ENCODE measurements at places on chromosomes 4 and X.

- no peak for DNase-seq
Observed at GRCh38 chr4:122533841-122534240, 77.3 kb upstream of the IL2 start.

DNA sequence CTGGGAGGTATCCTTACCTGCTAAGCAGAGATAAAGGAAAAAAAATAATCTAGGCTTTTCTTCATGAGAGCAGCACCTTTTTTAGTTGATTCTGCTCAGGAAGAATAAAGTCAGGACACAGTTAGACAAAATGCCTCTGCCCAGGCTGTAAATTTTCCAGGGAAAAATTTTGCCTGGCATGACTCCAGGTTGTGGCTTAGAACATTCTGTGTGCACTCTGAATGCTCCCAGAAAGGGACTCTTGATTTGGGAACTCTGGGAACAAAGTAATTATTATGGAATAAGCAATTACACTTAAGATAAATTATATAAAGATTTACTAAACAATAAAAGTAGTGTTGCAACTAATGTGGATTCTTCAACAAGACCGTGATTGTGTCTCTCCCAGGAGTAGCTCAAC, 826.2 kb upstream of the TENM3 start:
- DNase-seq, result no peak

DNA sequence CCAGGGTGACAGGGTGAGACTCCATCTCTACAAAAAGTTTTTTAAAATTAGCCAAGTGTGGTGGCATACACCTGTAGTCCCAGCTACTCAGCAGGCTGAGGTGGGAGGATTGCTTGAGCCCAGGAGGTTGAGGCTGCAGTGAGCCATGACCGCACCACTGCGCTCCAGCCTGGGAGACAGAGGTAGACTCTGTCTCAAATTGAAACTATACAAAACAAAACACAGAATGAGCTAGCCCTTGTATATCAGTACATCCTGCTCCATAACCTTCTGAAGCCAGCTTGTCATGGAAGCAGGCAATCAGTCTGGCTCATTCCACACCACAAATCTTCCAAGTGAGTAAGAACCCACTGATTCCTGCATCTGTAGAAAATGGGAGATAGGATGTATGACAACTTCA, 49.0 kb downstream of the CD99L2 start:
- DNase-seq, result no peak

DNA sequence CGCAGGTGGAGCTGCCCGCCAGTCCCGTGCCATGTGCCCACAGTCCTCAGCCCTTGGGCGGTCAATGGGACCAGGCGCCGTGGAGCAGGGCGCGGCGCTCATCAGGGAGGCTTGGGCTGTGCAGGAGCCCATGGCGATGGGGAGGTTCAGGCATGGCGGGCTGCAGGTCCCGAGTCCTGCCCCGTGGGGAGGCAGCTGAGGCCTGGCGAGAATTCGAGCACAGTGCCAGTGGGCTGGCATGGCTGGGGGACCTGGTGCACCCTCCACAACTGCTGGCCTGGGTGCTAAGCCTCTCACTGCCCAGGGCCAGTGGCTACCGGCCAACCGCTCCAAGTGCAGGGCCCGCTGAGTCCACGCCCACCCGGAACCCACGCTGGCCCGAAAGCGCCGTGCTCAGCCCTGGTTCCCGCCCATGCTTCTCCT, 646.5 kb downstream of the GABRG1 start:
- no peak for DNase-seq

GRCh38 chr4:30828264-30828926, 108.2 kb downstream of the PCDH7 start:
- DNase-seq, result no peak

- peak; percentile 65 for DNase-seq
Observed at GRCh38 chrX:153925739-153926551, at the start of gene ARHGAP4. Gene ARHGAP4 (minus strand): TSS chrX:153926264. CDS start chrX:153926202, 62 bp downstream.

GRCh38 chr4:10670321-10670720, 14.2 kb downstream of the CLNK start:
- no peak for DNase-seq

DNA sequence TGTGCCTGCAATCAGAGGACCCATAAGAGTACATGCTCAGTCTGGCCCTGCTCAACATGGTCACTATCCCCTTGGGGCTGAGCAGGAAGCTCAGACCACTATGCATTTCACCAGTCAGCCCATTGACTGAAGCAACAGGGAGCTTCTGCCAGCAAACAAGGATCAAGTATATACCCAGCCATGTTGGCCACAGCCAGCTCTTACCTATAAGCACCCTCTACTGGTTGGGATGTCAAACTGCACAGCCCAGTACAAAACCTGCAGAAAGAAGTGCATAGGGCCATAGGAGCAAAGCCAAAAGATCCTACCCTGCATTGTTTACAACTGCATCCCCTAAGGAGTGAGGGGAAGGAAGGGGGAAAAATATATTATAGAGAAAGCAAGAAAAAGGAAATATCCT, 214.4 kb upstream of the CPEB2 start:
- DNase-seq, result peak; percentile 30

GRCh38 chrX:18984381-18985185, 669 bp upstream of the PHKA2 start:
- peak; percentile 75 for DNase-seq

DNA sequence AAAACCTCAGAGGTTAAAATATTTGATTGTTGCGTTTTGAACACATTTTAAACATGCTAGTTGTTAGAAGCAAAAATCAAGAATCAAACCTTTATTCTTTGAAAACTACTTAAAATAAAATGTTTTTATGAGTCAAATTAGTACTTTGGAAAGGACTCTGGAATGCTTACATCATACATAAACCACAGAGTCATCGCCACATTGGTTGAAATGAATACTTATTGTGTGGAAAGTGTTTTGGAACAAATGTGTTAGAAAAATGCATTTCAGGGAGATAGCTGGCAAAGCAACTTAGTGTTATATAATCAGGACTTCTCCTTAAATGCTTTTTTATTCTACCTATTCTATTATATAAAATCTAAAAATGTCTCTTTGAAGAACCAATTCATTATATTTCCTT, 49.4 kb upstream of the CAMK2D start:
- DNase-seq, result no peak

GRCh38 chr4:86872135-86872534, 20.1 kb downstream of the C4orf36 start:
- no peak for DNase-seq

DNA sequence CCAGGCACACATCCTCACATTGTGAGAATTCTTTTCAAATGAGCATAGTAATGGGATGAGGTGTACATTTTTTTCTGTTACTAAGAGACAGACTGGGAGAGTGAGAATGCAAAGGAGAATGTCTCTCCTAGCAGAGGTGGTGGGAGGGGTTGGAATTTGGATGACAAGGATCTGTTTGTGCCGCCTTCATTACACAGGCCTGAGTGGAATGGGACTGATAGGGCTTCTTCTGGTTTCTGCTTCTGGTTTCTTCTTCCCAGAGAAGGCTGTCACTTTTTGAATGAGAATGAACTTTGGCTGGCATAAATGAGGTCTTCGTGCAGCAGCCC, 55.4 kb downstream of the C4orf51 start:
- no peak for DNase-seq

DNA sequence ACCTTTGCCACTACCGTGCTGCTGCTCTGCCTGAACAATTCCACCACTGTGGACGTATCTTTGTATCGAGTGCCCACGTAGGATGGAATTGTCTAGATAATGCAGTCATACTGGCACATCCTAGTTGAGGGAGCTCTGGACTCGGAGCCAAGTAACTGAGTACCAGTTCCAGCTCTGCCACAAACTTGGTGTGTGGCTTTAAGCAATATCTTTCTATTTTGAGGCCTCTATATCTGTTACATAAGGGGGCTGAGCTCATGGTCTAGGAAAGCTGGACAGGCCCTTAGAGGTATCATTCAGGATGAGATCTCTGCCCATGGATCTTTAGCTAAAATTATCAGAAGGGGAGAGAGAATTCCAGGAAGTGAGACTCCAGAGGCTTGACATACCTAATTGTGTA, 12.4 kb downstream of the GABRE start:
- no peak for DNase-seq

All from suppressor macrophage (primary cell).